ENCODE measurements at places on chromosomes 13 and 19.

- no peak for DNase-seq
Measured at GRCh38 chr13:21336609-21337349, 122.3 kb downstream of the ZDHHC20 start.

DNA sequence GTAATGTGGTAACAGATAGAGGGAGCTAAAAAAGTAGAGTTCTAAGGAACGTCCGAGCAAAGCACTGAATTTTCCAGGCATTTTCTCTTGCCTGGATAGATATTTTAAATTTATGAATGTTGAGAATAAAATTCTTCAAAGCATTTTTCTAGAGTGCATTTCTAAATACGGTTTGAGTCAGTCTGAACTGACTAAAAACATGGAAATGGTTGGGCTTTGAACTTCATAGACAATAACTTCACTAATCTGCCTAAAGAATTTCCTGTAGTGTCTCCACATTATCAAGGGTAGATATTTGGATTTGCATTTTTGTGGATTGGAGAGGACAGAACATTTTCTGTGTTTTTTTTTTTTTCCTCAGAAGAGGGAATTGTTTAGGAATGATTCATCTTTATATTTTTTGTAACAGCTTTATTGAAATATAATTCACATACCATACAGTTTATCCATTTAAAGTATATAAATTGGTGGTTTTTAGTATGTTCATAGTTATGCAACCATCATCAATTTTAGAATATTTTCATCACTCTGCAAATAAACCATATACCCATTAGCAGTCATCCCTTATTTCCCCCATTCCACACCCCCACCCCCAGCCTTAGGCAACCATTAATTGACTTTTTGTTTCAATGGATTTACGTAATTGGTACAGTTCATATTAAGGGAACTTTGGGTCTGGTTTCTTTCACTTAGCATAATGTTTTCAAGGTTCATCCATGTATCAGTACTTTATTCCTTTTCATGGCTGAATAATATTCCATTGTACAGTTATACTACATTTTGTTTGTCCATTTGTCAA, 20.7 kb downstream of the GARRE1 start:
- no peak for DNase-seq

GRCh38 chr19:29365836-29366417, 153.0 kb upstream of the UQCRFS1 start:
- no peak for DNase-seq

DNA sequence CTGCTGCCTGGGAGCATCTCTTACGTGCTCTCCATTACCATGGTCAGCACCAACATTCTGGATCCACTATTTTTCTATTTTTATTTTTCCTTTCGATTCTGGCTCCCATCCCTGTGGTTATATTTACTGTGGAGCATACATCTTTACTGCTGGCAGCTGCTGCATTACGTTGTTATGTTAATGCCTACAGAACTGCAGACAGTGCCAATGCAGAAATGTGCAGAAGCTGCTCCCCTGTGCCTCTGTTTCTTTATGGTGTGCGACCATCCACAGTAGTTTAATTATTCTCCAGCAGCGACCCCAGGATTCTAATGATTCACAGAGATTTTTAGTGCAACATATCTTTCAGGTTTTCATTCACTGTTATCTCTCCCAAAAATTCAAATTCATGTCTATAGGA, 911.7 kb upstream of the SLITRK6 start:
- no peak for DNase-seq

DNA sequence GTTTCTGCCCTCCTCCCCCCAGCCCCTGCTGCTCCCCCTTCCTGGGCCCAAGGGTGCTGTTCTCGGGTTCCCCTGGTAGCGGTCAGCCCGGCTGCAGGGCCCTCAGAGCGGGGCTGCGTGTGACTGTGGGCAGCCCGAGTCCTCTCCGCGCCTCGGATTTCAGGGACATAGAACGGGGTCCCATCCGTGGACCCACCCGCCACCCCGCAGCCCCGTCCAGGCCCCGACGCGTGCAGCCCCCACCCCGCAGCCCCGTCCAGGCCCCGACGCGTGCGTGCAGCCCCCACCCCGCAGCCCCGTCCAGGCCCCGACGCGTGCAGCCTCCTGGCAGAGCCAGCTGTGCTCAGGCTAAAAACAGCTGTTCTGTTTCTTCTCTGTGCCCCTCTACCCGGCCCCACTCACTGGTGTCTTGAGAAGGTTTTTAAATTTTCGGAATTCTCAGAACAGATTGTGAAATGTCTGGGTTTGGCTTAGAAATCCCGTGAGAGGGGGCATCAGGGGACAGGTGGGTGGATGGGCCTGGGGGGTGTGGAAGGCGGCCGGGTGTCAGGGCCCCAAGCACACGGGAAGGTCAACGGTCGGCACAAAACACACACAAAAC, 5.5 kb upstream of the PRTN3 start:
- DNase-seq = no peak

DNA sequence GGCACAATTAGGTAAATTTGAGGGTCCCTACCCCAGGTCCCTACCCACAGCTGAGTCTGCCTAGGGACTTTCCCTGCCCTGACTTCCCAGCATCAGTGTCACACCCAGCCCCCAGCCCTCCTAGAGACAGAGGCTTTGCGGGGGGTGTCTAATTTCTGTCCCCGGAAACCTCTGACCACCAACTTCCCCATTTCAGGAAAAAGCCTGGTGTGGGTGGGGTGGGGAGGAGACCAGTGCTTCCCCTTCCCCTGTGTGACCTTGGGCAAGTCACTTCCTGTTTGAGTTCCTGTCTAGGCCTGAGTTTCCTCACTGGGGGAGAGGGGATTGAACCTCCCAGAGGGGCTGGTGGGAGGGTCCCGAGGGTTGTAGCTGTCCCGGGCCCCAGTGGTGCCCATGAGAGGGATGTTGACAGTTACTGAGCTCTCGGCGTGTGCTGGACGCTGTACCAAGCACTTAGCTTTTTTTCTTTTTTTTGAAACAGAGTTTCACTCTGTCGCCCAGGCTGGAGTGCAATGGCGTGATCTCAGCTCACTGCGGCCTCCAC, 7.9 kb downstream of the VASP start:
- DNase-seq = no peak

DNA sequence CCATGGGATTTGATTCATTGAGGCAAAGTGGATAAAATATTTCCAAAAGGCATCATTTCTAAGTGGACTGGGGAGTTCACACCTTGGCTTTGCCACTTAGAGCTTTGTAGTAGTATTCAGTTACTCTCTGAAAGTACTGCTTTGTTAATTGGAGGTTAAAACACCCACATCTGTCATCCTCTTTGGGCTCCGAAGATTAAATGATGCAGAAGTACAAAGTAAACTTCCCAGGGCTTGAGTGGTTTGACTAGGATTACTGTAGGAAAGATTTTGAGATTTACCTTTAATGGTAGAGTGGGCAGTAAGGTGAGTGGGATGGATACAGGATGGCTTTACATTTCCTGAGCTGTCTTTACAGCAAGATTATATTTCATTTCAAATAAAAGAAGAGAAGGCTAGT, 42.4 kb downstream of the WASF3 start:
- no peak for DNase-seq

DNA sequence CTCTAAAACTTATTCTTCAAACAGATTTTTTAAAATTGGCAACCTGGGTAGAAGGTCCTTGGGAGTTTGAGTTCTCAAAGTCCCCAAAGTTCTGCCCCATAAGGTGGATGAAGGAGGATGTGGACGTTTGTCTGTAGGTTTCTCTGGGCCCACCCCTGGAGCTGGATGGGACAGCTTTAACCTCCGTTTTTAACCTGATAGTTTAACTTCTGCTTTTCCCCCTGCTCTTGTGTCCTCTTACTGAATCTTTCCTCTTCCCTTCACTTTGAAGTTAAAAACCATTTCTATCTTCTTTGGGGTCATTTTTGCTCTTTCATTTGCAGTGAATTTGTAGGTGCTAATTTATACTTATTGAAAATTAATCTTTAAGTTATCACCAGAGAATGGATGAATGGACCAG, 79.1 kb downstream of the ESD start:
- DNase-seq = no peak

- DNase-seq = no peak
Measured at GRCh38 chr19:17450264-17451075, 2.0 kb upstream of the TMEM221 start.

DNA sequence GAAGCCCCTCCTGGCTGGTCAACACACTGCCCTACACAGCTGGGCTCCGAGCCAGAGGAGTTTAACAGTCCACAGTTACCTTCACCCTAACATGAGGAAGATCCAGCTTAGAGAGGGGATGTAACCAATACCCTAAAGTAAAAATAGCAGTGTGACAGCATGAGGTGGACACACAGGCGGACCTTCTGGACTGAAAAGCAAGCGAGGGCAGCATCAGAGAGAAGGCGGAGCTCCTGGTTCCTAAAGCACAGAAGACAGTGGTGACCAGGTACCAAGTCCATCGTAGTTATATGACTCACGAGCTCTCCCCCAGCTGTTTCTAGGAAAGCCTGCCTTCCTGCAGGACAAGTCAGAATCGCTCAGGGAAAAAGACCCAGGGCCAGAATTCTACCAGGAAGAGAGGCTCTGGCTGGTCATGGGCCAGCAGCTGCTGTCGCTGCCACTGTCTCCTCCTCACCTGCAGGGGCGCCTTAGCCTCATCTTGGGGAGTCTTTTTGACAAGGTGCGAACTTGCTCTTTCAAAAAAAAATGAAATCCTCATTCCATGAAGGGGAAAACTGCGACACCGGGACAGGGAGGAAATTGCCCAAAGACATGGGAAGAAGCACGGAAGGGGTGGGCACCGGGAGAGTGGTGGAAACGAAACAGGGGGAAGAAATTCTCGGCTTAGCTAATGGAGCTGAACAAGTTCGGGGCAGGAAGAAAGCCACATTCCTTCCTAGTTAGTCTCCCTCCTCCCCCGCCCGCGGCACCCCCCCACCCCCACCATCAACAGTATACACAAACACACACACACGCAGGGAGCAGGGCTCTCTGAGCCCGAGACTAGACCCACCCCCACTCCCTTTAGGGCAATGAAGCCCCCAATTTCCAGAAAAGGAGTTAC, 1.7 kb downstream of the ELL start:
- peak; percentile 60 for DNase-seq

DNA sequence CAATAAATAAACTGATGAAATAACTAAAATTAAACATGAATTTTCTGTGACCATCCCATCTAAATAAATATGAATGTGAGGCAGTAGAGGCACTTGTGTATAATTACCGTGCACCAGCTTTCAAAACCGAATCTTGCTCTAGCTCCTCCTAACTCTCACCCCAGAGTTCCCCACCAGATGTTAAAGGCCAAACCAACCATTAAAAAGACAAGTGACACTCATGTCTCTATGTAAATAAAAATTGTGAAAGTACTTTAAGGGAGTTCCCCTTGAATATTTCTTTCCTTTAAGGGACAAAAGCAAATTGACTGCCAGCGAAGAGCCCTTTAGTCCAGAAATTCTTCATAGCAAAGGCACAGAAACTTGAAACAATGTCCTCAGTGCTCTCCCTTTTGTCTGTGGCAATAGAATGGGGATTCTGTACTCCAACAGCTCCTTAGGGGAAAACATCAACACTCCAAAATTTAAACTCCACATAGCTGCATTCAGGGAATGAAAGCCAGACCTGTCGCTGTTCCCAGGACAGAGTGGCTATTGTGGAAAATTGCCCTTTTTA, 101.7 kb upstream of the SOX21 start:
- DNase-seq = no peak

- no peak for DNase-seq
Measured at GRCh38 chr13:109874484-109875454, 88.4 kb upstream of the IRS2 start.

GRCh38 chr13:99386911-99387788, 80.0 kb upstream of the GPR183 start:
- peak; percentile 54 for DNase-seq

GRCh38 chr19:23314505-23315251, 64.5 kb upstream of the ZNF724 start:
- no peak for DNase-seq

- DNase-seq = no peak
Measured at GRCh38 chr13:32048816-32049215, 17.2 kb downstream of the FRY start.

DNA sequence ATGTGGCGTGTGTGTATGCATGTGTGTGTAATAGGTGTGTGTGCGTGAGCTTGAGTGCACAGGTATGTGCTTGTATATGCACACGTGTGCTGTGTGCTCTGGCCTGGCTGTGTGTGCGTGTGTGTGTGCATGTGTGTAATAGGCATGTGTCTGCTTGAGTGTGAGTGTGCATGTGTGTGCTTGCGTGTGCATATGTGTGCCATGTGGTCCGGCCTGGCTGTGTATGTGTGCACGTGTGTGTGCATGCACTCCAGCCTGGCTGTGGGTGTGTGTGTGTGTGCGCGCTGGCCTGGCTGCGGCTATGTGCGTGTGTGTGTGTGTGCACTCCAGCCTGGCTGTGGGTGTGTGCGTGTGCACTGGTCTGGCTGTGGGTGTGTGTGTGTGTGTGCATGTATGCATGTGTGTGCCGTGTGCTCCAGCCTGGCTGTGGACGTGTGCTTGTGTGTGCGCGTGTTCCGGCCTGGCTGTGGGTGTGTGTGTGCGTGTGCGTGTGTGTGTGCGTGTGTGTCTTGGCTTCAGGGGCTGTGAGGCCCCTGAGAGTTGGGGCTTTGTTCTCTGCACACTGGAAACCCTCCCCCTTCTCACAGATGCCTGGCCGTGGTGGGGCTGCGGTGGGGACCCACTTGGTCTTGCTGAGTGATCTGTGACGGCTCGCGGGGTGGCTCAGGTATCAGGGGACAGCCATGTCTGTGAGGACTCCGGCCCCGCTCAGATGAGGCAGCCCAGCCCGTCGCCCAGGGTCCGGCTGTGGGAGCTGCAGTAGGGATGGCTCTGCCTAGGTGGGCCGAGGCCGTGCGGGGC, 8.2 kb downstream of the SPPL2B start:
- DNase-seq = peak; percentile 56

GRCh38 chr13:100428986-100429385, 159.6 kb downstream of the GGACT start:
- DNase-seq = no peak

DNA sequence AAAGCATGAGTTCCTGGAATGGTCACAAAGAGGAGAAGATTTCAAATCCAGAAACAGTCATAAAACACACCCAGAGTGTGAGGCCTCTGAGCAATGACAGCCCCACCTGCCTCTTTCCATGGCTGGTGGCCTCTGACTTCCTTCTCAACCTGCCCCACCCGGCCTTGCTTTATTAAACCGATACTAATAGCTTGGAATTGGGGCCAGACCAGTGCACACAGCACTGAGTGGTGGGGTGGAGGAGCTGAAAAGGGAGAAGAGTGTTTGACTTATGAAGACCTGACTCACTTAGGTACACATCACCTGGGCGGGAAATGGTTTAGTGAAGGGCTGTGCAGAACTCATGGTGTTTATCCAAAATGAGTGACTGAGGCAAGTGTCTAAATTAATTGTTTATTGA, 20.7 kb upstream of the CEACAM6 start:
- no peak for DNase-seq

DNA sequence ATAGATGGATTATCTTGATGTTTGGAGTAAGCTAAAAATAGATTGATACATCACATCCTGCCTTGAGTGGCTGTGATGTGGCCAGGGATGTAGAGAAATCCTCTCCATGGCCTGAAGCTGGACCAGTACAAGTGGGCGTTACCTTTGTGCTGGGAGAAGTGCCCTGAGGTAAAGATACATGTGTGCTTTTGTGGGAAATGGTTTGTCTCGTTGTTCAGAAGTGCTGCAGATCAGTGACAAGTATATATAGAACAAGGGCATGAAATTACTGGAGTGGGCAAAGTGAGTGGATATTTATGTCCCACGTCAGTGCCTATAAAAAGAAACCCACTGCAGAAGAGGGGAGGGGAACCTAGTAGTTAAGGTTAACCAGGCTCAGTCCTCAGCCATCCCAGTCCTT, 12.2 kb upstream of the ZNF304 start:
- no peak for DNase-seq

All from nephron progenitor cell (in vitro differentiated cells).